HTR-8/SVneo (cell line): ENCODE measurements at places on chromosomes 5 and 9.
A peak's percentile ranks its signal among the peaks of the same experiment; 100 is the strongest.

DNA sequence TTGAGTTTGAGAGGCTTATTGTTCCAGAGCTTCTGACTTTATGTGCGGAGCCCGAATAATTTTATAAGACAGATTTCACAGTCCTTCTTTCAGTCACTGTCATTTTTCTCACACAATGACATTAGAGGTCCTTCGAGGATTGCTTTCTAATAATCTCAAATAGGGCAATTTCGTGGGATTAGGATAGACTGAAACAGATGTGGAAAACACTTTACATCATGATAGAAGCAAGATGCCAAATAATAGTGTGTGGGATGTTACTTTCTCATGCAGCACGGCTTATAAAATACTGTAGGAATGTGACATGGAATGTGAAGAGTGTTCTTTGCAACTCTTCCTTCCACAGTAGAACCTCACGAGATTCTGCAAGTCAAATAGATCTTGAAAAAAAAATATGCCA lies 451.3 kb downstream of the SEMA5A start:
- DNase-seq, result no peak

DNA sequence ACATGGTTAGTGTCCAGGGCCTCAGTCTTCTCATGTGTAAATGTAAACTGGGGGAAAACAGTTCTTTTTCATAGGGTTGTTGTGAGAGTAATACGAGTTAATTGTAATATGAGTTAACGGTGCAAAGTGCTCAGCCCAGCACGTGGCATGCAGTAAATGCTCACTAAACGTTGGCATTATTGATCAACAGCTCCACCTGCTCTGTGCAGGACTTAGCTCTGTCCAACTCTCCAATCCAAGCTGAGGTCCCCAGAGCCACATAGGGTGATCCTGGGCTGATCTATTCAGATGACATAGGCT lies 28.3 kb downstream of the SPOCK1 start:
- DNase-seq, result no peak

DNA sequence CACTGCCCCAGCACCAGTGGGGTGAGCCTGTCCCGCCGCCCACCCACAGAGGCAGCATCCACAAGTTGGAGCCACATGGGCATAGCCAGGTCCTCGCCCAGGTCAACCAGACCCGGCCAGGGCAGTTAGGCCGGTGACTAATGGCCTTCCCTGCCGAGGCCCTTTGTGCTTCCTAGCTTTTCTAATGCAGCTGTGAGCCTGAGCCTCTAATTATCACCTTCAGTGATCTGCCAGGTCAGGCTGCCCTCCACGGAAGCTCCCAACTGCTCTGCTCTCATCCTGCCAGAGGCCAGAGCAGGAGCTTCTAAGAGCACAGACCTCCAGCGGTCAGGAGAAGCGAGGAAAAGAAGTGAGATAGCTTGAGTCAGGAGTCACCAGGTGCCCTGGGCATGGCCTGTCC lies 87.1 kb upstream of the PPP1R26 start:
- DNase-seq, result no peak

GRCh38 chr9:83544002-83544698 lies 5.9 kb upstream of the FRMD3 start:
- DNase-seq, result no peak

- DNase-seq, result no peak
These were observed 12.6 kb downstream of the MAP3K1 start for GRCh38 chr5:56827924-56828323.

- no peak for DNase-seq
These were observed 404.4 kb downstream of the ZNF608 start for GRCh38 chr5:124342027-124342471.

DNA sequence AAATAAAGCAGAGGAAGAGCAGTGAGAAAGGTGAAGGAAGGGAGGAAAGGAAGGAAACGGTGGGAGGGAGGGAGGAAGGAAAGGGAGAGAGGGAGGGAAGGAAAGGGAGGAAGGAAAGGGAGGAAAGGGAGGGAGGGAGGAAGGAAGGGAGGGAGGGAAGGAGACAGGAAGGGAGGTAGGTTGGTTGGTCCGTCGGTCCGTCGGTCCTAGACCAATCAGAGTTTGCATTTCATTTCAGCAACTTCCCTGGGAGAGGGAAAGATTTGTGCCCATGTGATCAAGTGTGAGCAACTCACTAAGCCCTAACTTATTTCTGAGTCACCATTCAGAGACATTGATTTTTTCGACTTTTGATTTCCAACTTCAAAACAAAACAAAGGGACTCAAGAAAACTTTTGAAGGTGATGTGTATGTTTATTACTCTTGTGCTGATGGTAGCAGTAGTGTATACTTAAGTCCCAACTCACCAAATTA lies 18.8 kb downstream of the NANS start:
- DNase-seq, result no peak

- no peak for DNase-seq
These were observed 4.3 kb downstream of the ERAP2 start for GRCh38 chr5:96880444-96881164.

DNA sequence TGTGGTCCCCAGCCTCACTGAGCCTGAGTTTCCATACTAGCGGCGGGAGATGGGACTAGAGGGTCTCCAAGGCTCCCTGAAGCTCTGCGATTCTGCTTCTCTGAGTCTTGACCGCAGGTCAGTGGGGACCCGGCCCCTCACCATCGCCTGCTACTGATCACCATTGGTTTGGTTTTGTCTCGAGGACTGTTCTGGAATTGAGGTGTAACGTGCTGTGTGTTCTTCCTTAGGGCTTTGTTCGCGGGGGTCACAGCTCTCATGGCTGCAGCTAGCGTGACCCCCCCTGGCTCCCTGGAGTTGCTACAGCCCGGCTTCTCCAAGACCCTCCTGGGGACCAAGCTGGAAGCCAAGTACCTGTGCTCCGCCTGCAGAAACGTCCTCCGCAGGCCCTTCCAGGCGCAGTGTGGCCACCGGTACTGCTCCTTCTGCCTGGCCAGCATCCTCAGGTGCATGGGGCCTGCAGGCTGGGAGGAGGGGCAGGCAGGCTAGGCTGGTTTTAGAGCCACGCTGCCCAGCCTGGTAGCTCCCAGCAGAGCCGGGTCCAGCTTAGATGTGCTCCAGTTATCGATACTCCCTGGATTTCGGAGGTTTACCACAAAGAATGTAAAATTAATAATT lies 12.3 kb downstream of the TRAF2 start:
- no peak for DNase-seq

DNA sequence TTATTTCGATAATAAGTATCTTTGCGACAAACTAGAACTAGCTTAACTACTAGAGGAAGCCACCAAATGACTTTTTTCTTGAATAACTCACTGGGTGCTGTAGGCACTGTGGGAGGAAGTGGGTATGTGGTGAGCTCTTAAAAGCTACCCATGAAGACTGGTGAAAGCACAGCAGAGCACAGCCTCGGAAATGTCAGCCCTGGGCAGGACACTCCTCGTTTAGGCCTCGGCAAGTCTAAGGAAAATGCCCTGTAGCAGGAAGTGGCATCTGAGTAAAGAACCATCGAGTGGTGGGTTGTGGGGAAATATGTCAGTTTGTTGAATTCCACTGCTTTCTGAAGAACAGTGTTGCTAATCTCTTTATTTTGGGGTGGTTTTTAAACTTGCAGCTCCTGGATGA lies 44.0 kb upstream of the NCS1 start:
- no peak for DNase-seq

GRCh38 chr9:37902796-37903646 lies 906 bp downstream of the SLC25A51 start:
- no peak for DNase-seq

DNA sequence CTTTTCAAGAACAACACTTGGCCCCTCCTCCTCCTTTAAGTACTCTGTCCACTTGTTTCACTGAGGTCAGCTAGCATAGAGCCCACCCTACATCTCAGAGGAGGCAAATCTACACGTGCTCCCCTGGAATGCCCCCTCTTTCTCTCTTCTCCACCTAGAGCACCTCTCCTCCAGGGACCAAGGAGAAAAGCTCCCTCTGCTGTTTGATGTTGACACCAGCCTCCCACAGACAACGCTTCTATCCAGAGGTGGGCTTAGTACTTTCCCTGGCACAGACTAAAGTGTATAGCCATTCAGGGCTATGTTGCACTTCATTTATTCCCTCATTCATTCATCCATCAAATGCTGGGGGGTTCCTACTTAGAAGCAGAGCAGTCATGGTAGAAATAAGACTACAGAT lies 68.2 kb upstream of the TAF1L start:
- no peak for DNase-seq

- DNase-seq, result no peak
These were observed 40.2 kb upstream of the EXOC3 start for GRCh38 chr5:402615-403359.

GRCh38 chr5:68251386-68251785 lies 35.8 kb downstream of the PIK3R1 start:
- no peak for DNase-seq

- DNase-seq, result no peak
These were observed 34.2 kb downstream of the PAX5 start for GRCh38 chr9:36999728-37000333.

DNA sequence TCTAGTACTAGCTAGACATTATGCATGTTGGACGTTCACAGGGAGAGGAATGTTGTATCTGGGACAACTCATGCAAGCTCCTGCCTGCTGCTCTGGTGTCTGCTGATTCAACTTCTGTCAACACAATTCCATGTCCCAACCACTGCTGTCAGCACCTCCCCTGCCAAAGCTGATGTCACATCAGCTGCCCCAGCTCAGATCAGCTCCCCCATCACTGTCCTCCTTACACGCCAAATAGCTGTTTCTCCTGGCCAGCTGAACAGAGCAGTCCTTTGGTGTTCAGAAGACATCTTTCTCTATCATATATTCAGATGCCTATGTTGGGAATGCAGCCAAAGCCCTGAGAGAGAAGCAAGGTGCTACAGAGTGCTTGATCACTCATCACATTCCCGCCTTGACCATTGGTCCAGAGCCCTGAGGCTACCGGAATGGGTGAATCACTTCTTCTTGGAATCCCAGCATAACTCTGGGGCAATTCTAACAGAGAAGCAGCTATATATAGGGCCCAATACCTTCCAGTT lies 223.3 kb downstream of the SEC61B start:
- peak; percentile 68 for DNase-seq

DNA sequence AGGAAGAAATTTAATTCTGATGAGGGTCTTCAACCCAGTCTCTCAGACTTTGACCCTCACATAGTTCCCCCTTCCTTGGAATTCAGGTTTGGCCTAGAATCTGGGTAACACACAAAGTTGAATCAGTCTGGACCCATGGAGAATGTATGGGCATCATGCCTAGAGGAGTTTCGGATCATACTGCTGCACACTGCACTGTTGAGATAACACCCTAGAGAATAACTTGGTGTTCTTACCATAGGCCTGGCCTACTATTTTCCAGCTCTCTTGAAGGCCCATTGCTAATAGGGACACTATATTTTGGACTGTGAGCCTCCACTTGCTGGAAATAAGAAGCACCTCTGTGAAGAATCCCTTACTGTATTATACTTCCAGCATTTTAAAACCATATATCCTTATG lies 413.5 kb downstream of the PLK2 start:
- no peak for DNase-seq

DNA sequence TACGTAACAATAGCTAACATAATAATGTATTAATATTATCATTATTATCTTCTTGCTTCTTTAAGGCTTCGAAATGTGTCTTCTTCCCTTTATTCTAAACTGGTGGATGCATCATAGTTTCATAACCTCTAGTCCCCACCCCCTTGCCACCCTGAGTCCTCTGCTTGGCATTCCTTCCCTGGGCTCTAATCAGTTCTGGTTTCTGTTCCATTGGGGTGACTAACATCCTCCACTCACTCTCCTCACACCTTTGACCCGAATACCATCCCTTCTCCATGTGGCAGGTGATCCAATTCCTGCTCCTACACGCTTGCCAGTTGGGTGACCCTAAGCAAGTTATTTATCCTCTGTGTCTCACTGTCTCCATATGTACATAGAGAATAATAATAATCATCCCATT lies 286.1 kb downstream of the TRPM3 start:
- DNase-seq, result no peak

- DNase-seq, result no peak
These were observed 175.8 kb downstream of the C5orf15 start for GRCh38 chr5:133792655-133793054.

- DNase-seq, result no peak
These were observed 24.6 kb upstream of the SLC22A5 start for GRCh38 chr5:132344775-132345514.

DNA sequence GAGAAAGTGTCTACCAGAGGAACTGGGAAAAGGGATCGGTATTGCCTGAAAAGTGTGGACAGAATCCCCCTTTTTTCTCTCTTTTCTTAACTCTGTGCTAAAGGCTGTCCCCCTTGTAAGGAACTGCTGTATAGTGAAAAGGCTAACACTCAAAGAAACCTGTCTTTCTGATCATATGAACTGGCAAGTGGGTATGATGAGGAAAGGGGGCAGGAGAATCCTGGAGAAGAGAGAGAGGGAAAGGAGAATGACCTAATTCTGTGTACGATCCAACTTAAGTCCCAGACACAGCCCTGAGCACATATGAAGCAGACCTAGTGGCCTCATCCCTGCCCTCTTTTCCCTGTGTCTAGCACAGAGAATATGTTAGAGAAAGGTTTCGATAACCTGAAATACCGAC lies 967 bp downstream of the ANKRD31 start:
- DNase-seq, result no peak

DNA sequence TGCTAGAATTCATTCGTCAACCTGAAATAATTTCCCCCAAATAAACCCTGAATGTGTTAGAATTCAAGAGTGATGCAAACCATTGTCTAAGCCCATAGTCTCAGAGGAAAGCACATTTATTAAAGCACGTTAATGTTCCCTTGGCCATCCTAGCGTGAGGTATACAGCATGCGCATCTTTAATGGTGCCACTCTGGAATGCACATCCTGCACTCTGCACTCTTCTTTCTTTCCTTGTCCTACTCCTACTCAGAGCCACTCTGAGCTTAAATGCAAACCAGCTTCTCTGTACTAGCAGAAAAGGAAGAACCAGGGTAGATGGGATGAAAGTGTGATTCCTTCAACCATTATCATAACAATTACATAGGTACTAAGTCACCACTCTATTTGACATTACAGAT lies 50.4 kb downstream of the ARL15 start:
- no peak for DNase-seq

DNA sequence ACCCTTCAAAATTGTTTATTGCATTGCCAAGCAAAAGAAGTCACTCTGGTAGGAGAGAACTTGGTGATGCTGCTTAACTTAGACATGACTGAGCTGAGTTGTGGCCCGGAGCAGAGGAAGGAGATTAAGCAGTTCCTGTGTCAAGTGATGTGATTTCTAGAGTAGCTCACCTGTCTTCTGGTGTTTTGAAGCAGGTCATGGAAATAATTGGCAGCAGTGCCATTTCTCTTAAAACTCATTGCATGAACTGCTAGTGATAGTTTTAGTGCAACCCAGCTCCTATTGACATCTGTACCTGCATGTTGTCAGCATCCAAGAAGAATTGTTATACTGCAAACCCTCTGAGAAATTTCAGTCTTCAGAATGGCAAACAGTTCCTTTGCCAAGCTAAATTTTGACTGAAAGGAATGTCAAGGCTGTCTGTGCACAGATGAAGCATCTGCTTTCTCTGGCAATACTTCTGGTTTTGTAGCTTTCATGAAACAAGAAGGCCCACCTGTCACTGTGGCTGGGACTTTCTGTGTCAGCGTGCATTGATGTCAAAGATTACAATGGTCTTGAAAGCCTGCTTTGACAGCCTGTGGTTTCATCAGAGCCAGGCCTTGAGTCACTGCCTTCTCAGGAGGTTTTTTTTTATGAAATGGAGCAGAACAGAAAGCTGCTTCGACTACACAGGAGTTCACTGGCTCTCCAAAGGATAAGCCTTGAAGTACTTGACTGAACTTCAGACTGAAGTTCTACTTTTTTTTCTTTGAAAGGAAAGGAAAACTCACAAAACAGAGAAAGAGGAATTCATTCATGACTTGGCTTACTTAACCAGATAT lies 90.6 kb downstream of the RALGPS1 start:
- no peak for DNase-seq

GRCh38 chr5:56534102-56534829 lies 281.1 kb upstream of the MAP3K1 start:
- no peak for DNase-seq
